ENCODE measurements at places on chromosomes 5 and 9. TPM values are rescaled to one million over a fixed set of nuclear protein-coding genes. Genes with fewer than 3 reads are reported as not detected.

The CDC25C gene
- total RNA-seq = 1.6 TPM

The PAM gene
- total RNA-seq = 41.5 TPM

The CFAP157 gene
- 0.24 TPM for total RNA-seq

The NDOR1 gene
- total RNA-seq = 20.6 TPM

The NR5A1 gene
- total RNA-seq = not detected

The SHB gene
- 13.5 TPM for total RNA-seq

The ELOVL7 gene
- 57.6 TPM for total RNA-seq

The RICTOR gene
- total RNA-seq = 27.5 TPM

The AGGF1 gene
- total RNA-seq = 21.3 TPM

The ADAMTS6 gene
- total RNA-seq = 1.7 TPM

The CRAT gene
- 27.4 TPM for total RNA-seq

The RASGEF1C gene
- 0.81 TPM for total RNA-seq

The TRUB2 gene
- 11.6 TPM for total RNA-seq

The TOMM5 gene
- 44.3 TPM for total RNA-seq

The CEMIP2 gene
- total RNA-seq = 60.3 TPM

The LCN9 gene
- total RNA-seq = not detected

The MEGF10 gene
- 3.4 TPM for total RNA-seq

The AGXT2 gene
- not detected for total RNA-seq

The ANGPTL2 gene
- total RNA-seq = 20.5 TPM

The C9 gene
- not detected for total RNA-seq

The ENTPD8 gene
- not detected for total RNA-seq

All from suprapubic skin (tissue), 4 donors.